ENCODE measurements at places on chromosomes 3 and 15.

GRCh38 chr3:141875374-141875892 is 1.0 kb upstream of the ATP1B3 start:
- peak; percentile 81 for DNase-seq

GRCh38 chr15:58549785-58550074 is 117.9 kb downstream of the LIPC start:
- no peak for DNase-seq

GRCh38 chr3:138329127-138329983 is at the start of gene NME9:
TSS of gene NME9 (minus strand) at chr3:138329851. CDS start at chr3:138329335, 516 bp downstream.
- DNase-seq = peak; percentile 88

- no peak for DNase-seq
These were observed 79.3 kb upstream of the LMOD3 start for GRCh38 chr3:69201658-69202057.

DNA sequence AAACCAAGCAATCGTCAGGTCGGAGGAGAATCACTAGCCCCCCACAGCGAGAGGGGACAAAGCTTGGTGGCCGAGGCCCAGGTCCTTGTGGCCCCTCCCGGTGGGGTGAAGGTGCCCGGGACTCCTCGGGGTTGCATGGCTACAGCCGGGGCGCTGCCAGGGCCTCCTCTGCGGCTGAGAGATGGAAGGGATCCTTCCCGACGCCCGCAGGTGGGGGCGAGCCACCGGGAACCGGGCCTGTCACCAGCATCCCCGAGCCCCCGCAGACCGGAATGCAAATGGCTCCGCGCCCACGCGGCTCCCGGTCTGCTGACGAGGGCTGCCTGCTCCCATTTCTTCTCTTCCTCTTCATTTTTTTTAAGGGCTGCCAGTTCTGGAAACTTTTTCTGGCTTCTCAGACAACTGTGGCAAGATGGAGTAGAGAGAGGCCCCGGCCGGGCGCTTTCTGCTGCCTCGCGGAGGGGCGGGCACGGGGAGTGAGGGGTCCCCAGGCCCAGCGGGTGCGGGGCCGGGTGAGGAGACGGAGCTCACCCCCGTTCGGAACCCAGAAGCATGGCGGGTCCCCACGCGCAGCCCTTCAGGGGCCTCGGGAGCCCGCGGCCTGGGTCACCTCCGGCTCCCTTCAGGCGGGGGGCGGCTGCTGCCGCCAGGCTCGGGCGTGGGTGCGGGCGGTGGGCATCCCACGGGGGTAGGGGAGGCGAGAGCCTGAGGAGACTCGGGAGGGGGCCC is 27.5 kb downstream of the MELTF start:
- DNase-seq = no peak

DNA sequence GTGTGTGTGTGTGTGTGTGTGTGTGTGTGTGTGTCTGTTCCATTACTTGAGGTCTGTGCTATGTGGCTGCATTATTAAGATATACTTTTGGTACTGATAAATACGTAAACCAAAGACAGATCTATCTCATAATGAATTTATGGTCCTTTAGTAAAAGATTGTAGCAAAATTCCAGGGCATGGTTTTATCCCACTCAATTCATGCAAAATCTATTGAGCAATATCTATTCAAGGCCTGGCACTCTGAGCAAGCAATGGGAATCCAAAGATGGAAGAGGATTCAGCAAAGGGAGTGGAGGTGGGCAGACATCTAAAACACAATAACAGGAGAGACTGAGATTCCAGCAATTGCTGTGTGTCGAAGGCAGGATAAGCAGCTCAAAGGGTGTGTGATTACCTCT is 86.8 kb downstream of the RFTN1 start:
- no peak for DNase-seq

DNA sequence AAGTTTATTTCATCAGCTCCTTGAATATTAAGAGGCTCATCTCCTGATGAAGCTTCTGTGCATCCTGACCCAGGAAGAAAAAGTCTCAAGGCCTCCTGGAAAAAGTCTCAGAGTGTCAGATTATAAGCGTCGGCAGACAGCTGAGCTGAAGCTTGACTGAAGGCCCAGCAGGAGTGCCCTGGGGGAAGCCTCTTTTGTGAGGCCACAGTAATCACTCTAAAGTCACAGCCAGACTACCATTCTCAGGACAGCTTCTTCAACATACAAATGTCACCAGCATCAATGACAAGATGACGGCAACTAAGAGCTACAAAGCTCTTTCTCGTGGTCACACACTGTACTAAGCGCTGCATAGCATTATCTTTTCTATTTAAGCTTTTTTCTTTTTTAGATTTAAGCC is 72.7 kb upstream of the LRRN1 start:
- DNase-seq = no peak

DNA sequence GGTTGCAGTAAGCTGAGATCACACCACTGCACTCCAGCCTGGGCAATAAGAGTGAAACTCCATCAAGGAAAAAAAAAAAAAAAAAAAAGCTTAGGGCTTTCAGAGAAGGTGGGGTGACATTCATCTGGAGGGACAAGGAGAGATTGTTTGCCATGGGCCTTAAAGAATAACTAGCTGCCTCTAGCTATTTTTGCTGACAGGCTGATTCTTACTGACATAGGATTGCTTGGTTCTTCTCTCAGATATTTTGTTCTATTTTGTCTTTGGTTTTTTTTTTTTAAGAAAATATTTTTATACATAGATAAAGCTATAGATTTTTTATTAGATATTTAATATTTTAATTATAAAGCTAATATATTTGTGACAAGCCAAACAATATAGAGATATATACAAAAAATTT is 24.2 kb upstream of the PIAS1 start:
- no peak for DNase-seq

- DNase-seq = no peak
These were observed 2.8 kb downstream of the FES start for GRCh38 chr15:90887037-90887481.

DNA sequence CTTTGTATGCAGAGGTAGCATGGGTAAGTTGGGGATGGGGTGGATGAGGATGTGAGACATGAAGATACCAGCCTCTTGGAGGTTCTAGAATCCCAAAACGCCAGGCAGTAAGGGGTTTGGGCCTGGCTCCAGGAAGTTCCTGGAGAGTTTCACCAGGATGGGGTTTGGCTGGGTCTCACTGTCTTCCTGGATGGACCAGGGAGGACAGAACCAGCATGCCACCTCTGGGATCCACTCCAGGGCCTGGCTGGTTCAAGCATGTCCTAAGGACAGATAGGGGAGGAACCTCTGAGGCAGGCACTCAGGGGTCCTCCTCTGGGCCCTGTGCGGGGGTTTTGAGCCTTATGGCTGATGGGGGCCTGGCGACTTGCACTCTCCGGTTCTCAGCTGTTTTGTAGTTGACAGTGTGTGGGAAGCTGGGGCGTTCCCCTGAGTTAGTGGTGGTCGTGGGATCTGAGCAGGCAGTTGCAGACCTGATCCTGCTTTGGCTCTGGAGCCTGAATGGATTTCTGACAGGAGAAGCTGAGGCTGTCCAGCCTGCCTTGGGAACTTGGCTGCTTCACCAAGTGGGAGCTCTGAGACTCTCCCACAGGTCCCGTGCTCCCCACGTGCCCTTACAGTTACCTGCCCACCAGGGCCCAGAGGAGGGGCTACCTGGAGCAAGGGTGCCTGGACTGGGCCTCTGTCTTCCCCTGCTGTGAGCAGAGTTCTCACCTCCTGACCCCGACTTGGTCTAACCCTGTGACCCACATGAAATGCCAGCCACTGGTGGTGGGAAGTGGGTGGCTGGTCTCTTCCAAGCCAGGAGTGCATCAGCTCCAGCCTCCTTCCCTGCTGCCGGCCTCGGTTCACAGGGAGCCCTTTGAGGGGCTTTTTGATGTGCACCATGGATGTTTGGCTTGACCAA is 128.4 kb downstream of the EEFSEC start:
- no peak for DNase-seq

GRCh38 chr3:97340940-97341339 is 423.6 kb upstream of the ARL6 start:
- no peak for DNase-seq

- DNase-seq = no peak
These were observed 27.3 kb upstream of the SPTBN5 start for GRCh38 chr15:41921167-41921566.

DNA sequence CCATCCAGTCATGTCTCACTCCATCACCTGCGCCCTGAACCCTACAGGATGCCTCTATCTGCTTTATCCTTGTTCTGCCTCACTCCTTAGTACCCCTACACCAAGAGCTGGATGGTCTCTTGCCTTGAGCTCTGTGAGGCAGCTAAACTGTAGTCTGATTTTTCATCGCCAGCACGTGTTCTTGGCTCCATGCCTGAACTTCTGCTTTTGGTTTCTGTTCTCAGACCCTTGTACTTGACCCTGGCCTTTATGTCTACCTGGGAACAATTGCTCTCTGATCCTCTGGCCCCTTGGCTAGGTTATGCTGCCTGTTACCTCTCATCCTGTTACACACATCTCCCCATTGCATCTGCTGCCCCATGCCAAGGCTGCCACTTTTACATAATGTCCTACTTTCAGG is 318.0 kb upstream of the LMCD1 start:
- no peak for DNase-seq

DNA sequence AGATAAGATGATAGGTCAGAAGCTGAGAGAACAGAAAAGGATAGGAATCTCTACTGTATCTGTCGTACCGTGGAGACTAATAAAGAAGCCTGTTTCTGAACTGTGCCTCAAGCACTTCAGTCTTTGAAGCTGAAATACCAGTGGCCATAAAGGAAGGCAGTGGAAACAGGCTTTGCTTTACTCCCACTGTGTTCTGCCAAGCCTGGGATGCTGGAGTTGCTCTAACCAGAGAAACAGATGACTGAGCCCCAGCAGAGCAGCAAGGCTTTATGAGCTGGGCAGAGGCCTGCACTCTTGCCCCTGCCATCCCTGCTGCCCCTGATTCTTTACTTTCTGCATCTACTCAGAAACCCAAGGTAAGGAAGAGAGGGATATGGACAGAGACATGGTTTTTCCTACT is 89.4 kb downstream of the PDE8A start:
- no peak for DNase-seq

DNA sequence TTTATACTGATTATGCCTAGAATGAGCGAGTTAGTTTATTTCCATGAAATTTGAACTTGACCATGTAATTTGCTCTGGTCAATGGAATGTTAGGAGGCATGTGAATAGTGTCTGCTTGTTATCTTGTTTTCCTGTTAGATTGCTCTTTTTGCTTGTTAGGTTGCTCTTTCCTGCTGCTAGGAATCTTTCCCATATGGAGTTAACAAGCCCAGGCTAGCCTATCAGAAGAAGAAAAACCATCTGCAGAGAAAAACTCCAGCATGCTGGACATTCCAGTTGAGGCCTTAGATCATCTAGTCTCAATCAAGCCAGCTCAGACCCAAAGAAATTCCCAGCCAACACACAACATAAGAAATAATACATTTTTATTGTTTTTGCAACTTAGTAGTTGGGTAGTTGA is 470.2 kb upstream of the AGTR1 start:
- no peak for DNase-seq

GRCh38 chr15:31405200-31405920 is 78.7 kb downstream of the KLF13 start:
- DNase-seq = peak; percentile 22

DNA sequence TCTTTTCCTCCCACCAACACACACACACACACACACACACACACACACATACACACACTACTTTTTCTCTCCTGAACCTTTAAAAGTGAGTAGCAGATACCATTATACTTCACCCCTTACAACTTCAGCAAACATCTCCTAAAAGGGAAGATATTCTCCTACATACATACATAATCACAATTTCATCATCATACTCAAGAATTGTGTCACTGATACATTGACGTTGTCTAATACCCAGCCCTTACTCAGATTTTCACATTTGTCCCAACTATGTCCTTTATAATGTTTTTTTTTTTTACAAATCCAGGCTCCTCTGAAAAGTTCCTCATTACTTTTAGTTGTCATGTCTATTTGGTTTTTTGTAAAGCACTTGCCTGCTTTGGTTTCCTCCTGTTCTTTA is 18.5 kb downstream of the ABHD6 start:
- no peak for DNase-seq

DNA sequence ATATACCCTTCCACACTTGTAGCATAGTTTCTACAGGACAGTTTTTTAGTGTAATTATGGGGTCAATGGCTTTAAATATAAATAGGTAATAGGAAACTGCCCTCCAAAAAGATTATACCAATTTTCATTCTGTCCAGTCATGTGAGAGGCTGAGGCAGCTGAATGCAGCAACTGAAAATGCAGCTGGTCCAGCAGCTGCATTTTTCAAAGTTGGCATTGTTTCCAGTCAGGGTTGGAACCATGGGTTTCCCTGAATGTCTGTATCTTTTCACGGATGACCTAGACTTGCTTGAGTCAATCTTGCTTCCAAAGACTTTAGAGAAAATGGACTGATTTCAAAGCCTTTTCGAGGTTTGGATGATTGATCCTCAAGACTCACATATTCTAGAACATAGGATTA is 9.9 kb upstream of the KNL1 start:
- DNase-seq = no peak

- DNase-seq = no peak
These were observed 8.9 kb downstream of the MYH15 start for GRCh38 chr3:108501535-108501934.

DNA sequence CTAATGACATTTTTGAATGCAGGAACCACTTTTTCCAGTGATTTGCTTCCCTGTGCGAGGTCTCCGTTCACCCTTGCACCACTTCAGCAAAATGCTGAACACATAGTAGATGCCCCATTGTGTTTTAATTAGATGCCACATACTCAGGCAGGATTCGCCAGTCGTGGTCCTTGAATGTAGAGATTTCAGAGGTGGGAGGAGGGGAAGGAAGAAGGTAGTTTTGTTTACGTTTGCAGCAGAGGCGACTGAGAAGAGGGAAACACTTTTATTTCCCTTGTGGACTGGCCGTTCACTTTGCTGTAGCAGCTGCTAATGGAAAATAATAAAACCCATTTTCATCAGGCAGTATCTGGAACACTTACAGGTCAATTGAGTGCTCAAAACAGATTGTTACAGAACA is 262.8 kb upstream of the TBL1XR1 start:
- no peak for DNase-seq

DNA sequence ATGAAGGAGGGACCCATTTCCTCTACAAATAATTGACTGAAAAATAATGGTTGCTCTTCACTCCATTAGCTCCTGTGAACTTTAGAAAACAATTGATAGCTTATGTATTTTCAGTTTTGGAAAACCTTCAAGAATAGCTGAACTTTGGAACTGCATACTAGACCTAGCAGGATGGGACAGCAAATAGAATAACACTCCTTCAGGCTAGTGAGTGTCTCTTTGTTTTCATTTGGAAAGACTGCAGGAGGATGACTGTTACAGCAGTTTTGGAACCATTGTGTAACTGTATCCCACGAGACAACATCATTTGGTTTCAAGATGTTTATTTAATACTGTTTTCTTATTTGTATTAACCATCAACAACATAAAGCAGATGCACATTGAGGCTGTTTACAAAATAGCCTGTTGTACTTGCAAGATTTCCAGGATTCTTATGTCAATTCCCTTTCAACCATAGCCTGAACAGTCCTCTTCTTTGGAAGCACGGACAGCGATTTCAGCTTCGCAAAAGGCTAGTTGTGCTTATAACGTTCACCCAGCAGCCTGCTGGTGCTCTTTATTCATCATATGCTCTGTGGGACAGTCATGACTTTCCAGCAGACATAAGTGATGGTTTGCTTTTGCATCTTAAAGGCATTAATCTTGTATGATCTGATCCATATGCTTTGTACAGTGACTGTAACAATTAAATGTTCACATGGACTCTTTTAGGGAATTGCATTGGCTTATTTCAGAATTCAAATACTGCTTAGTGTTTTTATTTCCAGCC is 335.5 kb downstream of the IL5RA start:
- no peak for DNase-seq

- peak; percentile 62 for DNase-seq
These were observed 9.5 kb downstream of the GPR87 start for GRCh38 chr3:151307131-151307530.

GRCh38 chr15:82549199-82549665 is 9.0 kb upstream of the RPS17 start:
- DNase-seq = no peak
